ENCODE measurements at places on chromosomes 7 and 10. TPM values are rescaled to one million over a fixed set of nuclear protein-coding genes. Genes with fewer than 3 reads are reported as not detected.

DNA sequence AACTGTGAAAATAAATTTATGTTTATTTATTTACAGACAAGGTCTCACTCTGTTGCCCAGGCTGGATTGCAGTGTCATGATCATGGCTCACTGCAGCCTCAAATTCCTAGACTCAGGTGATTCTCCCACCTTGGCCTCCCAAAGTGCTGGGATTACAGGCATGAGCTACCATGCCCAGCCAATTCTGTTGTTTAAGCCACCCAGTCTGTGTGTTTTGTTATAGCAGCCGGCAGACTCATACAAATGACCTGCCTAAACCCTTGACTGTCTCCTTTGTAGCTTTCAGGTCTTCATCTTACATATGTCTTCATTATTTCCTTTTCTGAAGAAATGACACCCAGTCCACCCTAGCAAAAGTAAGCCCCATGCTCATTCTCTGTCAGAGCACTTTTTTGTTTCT, 43.8 kb upstream of the KMT2C start:
- H3K27ac ChIP-seq = no peak overlapping the region
- no peak for DNase-seq
- H3K27me3 ChIP-seq = no peaks in the 10 kb centered on the region
- H3K36me3 ChIP-seq = no peaks in the 10 kb centered on the region

- DNase-seq = no peak
- H3K27ac ChIP-seq = no peak overlapping the region
- no peak overlapping the region for H3K4me3 ChIP-seq
These were observed 15.5 kb upstream of the SLC29A3 start for GRCh38 chr10:71303569-71303907.

- peak; percentile 17 for DNase-seq
- no peak overlapping the region for H3K4me3 ChIP-seq
- H3K27me3 ChIP-seq = no peaks in the 10 kb centered on the region
- H3K4me1 ChIP-seq = no peaks in the 10 kb centered on the region
These were observed 408.0 kb downstream of the HGF start for GRCh38 chr7:81361769-81362312.

GRCh38 chr10:70348228-70348850, 34.1 kb downstream of the LRRC20 start:
- no peak for DNase-seq
- no peaks in the 10 kb centered on the region for H3K36me3 ChIP-seq
- peaks cover 27% of the 10 kb centered on the region for H3K4me1 ChIP-seq
- H3K27ac ChIP-seq = no peak overlapping the region
- no peaks in the 10 kb centered on the region for H3K27me3 ChIP-seq

GRCh38 chr10:86048973-86049372, 317.6 kb downstream of the GRID1 start:
- H3K4me1 ChIP-seq = no peaks in the 10 kb centered on the region
- no peak for DNase-seq
- H3K27ac ChIP-seq = no peak overlapping the region
- H3K27me3 ChIP-seq = no peaks in the 10 kb centered on the region

DNA sequence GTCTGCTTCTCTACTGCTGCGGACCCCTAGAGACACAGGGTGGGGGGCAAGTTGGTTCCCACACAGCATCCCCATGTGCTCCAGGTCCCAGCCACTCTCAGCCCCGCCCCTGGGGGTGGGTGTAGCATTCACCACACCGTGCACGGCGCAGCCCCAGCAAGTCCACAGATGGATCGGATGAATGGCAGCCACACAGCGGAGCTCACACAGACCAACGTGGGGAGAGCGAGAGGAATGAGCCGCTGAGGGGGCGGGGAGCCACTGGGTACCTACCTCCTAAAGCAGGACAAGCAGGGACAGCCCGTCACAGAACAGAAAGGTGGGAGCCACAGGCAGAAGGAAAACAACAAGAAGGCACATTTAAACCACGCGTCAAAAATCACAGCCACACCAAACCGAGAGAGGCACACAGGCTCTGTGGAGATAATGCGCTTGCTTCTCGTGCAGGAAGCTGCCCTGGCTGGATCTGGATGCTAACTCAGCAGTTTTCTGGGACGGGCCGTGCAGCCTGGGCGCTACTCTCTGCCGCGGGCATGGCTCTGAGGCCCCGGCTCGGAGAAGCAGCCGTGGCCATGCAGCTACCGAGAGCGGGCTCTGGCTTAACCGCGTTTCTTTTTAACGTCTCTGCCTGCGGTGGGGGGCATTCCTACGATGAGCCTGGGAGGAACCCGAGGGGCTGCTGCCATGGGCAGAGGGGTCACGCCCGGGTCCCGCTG, 102.5 kb downstream of the CYTH3 start:
- H3K4me3 ChIP-seq = no peak overlapping the region
- H3K36me3 ChIP-seq = peaks cover 64% of the 10 kb centered on the region
- no peaks in the 10 kb centered on the region for H3K27me3 ChIP-seq
- no peak overlapping the region for H3K27ac ChIP-seq

- H3K36me3 ChIP-seq = peaks cover 42% of the 10 kb centered on the region
- H3K4me3 ChIP-seq = no peak overlapping the region
- no peaks in the 10 kb centered on the region for H3K27me3 ChIP-seq
- H3K4me1 ChIP-seq = peaks cover 6% of the 10 kb centered on the region
- no peak for DNase-seq
These were observed 22.3 kb downstream of the MAP3K8 start for GRCh38 chr10:30456266-30456665.

DNA sequence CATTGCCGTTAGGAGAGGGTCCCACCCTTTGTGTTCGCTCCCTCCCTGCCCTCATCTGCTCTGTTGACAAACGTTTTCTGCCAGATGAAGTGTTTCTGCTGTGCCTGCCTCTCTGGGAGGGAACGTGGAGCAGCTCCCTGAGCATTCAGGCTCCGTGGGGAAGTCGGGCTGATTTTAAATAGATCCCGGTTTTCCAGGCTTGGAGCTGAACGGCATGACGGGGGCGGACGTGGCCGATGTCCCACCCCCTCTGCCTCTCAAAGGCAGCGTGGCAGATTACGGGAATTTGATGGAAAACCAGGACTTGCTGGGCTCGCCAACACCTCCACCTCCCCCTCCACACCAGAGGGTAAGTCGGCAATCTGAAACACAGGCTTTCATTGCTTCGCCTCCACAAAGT, 101.9 kb upstream of the NPS start:
- no peak overlapping the region for H3K27ac ChIP-seq
- H3K4me3 ChIP-seq = no peak overlapping the region
- H3K27me3 ChIP-seq = no peaks in the 10 kb centered on the region
- peaks cover 67% of the 10 kb centered on the region for H3K36me3 ChIP-seq
- DNase-seq = no peak
- H3K4me1 ChIP-seq = no peaks in the 10 kb centered on the region

- H3K36me3 ChIP-seq = no peaks in the 10 kb centered on the region
- no peak for DNase-seq
- no peak overlapping the region for H3K27ac ChIP-seq
- H3K27me3 ChIP-seq = no peaks in the 10 kb centered on the region
These were observed 438.3 kb downstream of the DNAJB6 start for GRCh38 chr7:157775021-157775559.

DNA sequence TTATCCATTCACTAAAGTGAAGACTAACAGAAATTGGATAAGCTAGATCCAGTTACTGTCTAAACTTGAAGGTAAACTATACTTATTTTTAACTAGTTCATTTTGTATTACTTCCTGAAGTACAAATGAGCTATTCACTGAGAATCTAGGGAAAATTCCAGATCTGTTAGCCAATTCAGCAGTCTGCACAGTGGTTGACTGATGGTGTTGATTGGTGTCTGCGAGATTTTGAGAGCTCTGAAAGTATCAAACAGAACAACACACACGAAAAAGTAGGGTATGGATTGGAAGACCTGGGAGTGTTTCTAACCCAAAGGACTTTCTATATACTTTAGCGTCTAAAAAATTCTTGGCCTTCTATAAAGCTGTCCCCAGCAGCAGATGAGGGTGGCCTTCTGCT, 33.6 kb upstream of the AGR2 start:
- no peaks in the 10 kb centered on the region for H3K36me3 ChIP-seq
- no peak for DNase-seq
- H3K27me3 ChIP-seq = no peaks in the 10 kb centered on the region
- no peak overlapping the region for H3K27ac ChIP-seq
- no peaks in the 10 kb centered on the region for H3K4me1 ChIP-seq
- no peak overlapping the region for H3K4me3 ChIP-seq

GRCh38 chr10:69361303-69361614, 55.5 kb downstream of the TACR2 start:
- no peak overlapping the region for H3K4me3 ChIP-seq
- peaks cover 4% of the 10 kb centered on the region for H3K4me1 ChIP-seq
- DNase-seq = no peak
- H3K27me3 ChIP-seq = no peaks in the 10 kb centered on the region
- H3K27ac ChIP-seq = no peak overlapping the region
- peaks cover 2% of the 10 kb centered on the region for H3K36me3 ChIP-seq

NPFFR1 gene
- polyA plus RNA-seq = 0.31 TPM

ZFAND4 gene
- polyA plus RNA-seq = 10.0 TPM

CDNF gene
- 3.2 TPM for polyA plus RNA-seq

ADRA2A gene
- 5.4 TPM for polyA plus RNA-seq

All from large intestine (tissue), 12 donors.